ENCODE measurements at places on chromosomes 7 and 10.

DNA sequence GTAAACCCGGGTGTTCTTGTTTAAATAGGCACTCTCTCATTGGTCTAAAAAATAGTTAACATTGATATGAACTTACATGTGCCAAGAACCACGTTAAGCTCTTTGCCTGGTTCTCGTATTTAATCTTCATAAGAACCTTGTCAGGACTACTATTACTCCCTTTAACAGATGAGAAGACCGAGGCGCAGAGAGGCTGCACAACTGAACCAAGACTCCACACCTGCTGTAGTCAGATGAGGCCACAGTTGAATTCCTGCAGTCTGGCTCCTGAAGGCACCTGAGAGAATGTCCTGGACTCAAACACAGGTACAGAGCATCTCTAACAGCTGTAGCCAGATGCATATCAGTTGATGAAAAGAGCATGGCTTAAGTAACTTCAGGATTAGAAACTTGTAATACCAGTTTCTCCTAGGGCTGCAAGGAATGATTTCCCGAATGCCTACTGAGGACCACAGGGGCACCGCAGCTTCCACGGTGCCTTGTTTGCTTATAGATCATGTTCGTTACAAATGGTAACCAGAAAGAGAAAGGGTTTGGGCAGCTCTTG, 9.5 kb downstream of the DDC start:
- DNase-seq: no peak

DNA sequence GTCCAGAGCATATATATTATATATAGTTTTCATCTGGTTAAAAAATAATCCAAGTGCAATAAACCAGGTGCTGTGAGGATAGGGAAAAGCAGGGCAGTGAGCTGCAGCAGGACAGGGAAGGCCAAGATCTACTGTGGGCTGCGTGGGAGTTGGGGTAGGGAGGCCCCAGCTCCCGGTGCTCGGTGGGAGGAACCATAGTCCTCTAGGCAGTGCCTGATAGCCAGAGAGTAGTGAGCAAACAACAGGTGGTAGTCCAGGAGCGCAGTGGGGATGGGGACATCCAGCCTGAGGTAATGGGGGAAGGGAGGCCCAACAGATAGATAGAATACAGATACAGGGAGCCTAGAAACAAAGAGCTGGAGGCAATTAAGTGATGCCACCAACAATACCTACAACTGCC, 4.1 kb upstream of the BMPR1A start:
- no peak for DNase-seq

DNA sequence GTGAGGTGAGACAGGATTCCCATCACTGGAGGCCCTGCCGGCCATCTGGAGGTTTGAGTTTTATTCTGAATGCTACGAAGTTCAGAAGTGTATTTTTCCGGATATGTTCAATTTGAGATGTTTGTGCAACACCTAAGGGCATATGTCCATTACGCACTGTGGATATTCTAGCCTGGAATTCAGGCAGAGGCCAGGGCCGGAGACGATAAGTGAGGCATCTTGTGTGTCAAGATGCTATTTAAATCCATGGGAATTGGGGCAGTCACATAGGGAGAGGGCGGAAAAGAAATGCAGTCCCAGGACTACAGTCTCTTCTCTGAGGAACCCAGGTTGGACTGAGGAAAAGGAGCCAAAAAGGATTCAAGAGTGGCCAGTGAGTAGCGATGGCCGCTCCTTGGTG, 1.9 kb upstream of the SUV39H2 start:
- no peak for DNase-seq

- no peak for DNase-seq
These were observed 306.2 kb downstream of the GPR37 start for GRCh38 chr7:124459101-124460055.

DNA sequence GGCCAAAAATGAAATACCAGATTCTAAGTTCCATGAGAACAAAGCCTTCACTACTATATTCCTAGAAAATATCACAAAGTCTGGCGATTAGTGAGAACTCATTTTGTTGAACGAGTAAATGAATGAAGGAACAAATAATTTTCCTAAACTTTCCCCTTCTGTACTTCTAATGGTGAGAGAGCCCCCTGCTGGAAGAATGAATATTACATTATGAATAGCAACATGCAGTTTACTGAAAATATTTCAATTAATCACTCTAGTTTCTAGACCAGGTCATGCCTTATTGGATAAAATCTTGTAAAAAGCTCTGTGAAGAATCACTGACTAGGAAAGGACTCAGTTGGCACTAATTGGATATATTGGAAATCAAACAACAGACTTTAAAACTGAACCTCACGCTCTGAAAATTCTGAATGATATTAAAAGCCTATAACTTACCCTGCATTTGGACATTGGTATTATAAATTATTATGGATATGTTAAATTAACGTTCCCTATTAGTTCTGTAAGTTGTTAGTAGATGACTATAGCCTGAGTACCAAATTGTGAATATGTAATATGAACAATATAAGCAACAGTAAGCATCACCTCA, 32.4 kb upstream of the MTPN start:
- DNase-seq: peak; percentile 5

- no peak for DNase-seq
These were observed 69.0 kb downstream of the PRSS58 start for GRCh38 chr7:142188846-142189245.

- no peak for DNase-seq
These were observed 127.7 kb downstream of the DYNC1I1 start for GRCh38 chr7:95899919-95900513.

- DNase-seq: no peak
These were observed 304.9 kb downstream of the IPMK start for GRCh38 chr10:57962839-57963238.

GRCh38 chr7:59079-60016, 133.0 kb upstream of the FAM20C start:
- no peak for DNase-seq

- no peak for DNase-seq
These were observed 89.4 kb downstream of the DGKI start for GRCh38 chr7:137757146-137757925.

DNA sequence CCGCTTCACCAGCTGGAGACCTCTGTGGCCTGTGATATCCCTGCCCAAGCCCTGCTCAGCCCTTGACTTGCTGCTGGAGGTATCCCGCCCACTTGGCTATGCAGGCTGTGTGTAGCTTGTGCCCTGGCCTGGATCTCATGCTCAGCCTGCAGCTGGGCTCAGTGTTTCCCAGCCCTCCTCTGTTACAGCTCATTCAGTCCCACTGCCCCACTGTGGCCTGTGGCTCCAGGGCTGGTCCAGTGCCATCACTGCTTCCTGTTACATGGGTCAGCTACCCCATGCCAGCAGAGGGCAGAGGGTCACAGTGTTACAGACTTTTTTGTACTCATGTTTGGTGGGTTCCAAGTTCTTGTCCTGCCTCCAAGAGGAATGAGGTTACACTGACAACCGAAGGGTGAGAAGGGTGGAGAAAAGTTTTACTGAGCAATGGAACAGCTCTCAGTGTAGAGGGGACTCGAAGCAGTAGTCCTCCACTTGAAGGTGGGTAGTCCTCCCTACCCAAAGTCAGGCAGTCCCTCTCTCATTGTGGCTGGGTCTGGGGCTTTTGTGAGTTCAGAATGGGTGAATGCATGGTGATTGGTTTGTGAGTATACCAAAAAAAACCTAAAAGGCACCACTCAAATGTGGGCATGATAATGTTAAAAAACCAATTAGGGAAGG, 100.4 kb downstream of the ANKRD7 start:
- no peak for DNase-seq

DNA sequence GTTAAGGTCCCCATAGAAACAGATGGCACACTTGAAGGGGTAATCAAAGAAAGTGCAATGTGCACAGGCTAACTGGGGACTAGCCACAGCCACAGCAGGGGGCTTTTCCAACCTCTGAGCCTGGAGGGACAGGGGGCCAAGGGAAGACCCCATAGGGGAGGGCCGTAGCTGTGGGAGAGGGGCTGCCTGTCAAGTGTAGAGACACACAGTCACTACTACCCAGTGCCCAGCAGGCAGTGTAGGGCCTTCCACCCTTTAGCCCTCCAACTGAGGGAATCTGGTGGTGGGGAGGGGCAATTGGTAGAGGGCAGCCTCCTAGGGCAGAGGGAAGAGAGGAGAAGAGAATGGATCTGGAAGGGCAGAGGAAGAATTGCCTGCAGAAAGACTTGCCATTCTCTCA, 54.6 kb downstream of the CREB5 start:
- no peak for DNase-seq

DNA sequence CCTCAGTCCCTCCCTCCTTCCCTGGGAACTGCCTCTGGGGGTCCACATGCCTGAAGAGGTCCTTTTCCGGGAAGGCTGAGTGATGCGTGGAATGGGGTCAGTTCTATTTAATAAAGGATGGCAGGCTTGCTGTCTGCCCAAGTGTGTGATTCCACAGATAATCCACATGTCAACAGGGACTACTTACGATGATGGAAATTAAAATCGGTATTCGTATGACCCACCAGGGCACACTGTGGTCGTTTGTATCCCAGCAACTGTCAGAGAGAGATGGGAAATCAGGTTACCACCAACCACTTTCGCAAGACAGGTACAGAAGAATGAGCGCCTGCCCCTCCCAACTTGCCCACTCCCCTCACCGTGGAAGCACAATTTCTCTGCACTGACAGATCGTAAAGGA, 110.3 kb downstream of the VIPR2 start:
- no peak for DNase-seq

GRCh38 chr7:150329331-150330120, 6.2 kb upstream of the ACTR3C start:
- no peak for DNase-seq

GRCh38 chr7:117012696-117013095, 59.4 kb downstream of the ST7 start:
- no peak for DNase-seq

GRCh38 chr10:120575411-120575810, 118.4 kb downstream of the PLPP4 start:
- no peak for DNase-seq

DNA sequence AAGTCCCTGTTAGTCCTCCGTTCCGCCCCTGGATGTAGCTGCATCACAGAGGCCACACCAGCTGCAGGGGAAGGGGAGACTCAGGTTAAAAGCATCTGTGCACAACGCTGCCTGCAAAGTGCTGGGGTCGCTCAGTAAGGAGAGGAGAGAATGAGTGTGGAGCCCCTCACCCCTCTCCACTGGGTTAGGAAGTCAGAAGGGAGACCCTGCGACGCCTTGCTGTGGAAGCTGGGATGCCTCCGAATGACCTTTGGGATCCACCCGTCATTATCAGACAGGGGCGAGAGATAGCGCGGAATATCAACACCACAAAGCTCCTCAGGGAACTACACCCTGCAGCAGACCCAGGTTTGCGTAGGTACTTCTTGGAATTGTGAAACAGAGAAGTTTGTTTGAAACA, 167.7 kb upstream of the SHH start:
- DNase-seq: no peak

GRCh38 chr7:34558022-34558421, 100.0 kb upstream of the NPSR1 start:
- no peak for DNase-seq

DNA sequence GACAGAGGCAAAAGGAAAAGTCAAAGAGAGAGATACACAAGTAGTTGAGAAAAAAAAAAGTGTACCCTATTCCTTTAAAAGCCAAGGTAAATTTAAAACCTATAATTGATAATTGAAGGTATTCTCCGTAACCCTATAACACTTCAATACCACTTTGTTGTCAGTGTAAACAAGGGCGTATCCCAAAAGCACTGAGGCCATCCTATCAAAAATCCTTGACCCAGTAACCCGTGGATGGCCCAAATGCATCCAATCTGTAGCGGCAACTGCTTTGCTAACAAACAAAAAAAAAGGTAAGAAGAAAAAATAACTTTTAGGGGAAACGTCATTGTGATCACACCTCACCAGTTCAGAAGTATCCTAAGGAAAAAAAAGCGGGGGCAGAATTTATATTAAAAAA, 5.1 kb upstream of the NAPEPLD start:
- no peak for DNase-seq

All from activated CD4-positive, alpha-beta T cell treated with anti-CD3 and anti-CD28 coated beads for 4 hours (primary cell).